Tibial nerve (tissue), 4 donors: ENCODE measurements at places on chromosomes 11 and 22. TPM values are rescaled to one million over a fixed set of nuclear protein-coding genes. Genes with fewer than 3 reads are reported as not detected.

HARBI1 gene
- total RNA-seq, result 0.59 TPM

ISX gene
- not detected for total RNA-seq

DNA sequence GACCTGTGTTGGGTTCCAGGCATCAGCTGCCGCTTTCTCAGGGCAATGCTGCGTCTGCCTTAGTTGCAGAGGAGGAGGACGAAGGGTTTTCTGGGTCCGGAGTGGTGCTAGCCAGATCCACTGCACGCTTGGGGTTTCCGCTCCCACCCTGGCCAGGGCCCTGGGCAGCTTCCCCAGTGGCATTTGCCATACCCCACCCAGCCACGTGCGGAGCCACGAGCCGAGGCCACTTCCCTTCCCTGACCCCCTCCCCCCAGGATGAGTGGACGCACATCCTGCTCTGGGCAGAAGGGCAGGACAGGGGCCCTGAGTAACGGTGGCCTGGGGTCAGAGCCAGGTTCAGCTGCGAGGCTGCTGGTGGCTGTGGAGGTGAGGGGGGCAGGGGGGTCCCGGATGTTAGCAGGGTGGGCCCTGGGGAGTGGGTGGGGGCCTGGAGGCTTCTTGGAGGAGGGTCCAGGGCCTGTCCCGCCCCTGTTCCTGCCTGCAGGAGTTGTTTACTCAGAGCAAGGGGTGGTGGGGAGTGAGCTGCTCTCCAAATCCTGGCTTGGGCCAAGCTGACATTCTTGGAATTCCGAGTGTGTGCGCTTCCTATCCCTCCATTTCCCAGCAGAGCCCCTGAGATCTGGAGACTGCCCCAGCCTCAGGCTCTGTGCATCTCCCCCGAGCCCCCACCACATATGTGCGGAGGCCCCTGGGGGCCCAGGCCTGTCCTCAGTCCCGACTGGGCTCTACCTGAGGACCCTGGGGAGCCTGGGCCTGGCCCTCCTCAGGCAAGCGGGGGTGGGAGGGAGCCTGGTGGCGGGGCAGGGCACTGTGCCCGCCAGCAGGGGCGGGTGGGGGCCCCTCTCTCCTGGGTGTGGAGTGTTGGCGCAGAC is 1.4 kb downstream of the TSPAN4 start:
- DNase-seq, result peak; percentile 92

GRCh38 chr22:32920734-32921133 is 119.2 kb downstream of the TIMP3 start:
- no peak for DNase-seq

OR52I2 gene
- not detected for total RNA-seq

DNA sequence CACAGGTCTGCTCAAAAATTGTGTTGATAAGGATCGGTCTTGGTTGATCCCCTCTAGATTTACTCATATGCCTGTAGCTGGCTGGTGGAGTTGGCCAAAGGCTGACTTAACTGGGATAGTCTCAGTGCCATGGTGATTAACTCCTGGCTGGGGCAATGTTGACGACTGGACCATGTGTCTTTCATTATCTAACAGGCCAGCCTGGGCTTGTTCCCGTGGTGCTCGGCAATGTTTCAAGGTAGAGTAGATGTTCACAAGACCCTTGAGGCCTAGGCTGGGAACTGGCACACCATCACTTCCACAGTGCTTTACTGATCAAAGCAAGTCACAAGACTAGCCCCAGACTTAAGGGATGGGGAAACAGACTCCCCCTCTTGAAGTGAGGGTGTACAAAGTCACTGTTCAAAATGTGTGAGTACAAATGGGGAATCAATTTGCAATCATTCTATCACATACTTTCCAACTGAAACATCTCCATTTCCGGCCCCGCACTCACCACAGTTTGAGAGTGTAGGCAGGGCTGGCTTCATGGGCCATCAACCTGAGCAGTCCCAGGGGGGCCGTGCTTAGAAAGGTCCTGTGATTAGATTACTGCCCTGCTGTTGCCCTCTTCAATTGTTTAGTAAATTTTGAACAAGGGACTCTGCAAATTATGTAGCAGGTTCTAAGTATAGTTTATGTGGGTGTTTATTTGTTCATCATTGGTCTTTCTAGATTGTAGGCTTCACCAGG is 240.8 kb downstream of the NELL1 start:
- DNase-seq, result no peak

TRPM5 gene
- total RNA-seq, result not detected

DNA sequence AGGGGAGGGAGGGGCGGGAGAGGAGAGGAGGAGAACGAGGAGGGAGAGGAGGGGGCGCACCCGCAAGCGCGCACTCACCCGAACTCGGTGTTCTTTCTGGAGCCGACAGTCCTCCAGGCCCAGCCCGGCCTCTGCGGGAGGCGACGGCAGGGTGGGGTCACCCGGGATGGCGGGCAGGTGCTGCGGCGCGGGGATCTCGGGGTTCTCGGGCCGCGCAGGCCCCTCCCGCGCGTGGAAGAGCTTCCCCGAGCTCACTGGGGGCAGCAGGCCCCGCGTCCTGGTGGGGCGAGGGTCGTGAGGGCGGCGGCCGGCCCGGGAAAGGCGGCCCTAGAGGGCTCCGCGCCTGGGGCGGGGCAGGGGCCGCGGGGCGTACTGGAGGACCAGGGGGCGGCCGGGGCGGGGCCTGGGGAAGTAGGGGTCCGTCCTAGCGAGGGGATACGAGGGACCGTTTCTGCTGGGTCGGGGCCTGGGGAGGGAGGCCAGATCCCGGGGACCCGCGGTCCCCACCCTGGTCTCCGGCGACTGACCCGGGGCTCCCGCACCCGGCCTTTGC is 5.2 kb downstream of the LMNTD2 start:
- DNase-seq, result no peak

GRCh38 chr11:73234471-73235181 is 16.5 kb downstream of the P2RY2 start:
- DNase-seq, result no peak

TP53AIP1 gene
- total RNA-seq, result not detected

- DNase-seq, result no peak
Observed at GRCh38 chr11:1830322-1831223, 4.2 kb upstream of the SYT8 start.
